ENCODE measurements at places on chromosomes 5 and 9.

GRCh38 chr5:123176938-123177275 is 87.9 kb downstream of the PRDM6 start:
- DNase-seq, result no peak

GRCh38 chr5:112940670-112941069 is 18.6 kb upstream of the REEP5 start:
- DNase-seq, result no peak

- DNase-seq, result no peak
These were observed 21.4 kb downstream of the CRB2 start for GRCh38 chr9:123377211-123377971.

- no peak for DNase-seq
These were observed 273.3 kb upstream of the CCNH start for GRCh38 chr5:87686018-87686417.

DNA sequence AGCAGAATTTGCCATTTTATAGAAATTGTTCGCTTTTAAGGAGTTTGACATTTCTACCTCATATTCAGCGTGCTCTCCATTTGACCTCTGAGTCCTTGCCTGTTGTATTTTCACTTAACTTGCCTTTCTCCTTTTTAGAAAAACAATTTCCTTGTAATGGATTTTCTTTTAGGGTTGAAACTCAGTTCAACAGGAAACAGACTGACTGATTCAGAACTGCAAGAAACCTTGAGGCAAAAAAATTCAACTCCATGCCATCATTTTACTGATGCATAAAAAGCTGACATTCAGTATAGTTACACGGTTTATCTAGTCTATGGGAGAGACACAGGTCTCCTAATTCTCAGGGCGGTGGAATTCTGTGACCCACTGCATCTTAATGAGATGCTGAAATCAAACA is 59.8 kb downstream of the MRPS30 start:
- no peak for DNase-seq

DNA sequence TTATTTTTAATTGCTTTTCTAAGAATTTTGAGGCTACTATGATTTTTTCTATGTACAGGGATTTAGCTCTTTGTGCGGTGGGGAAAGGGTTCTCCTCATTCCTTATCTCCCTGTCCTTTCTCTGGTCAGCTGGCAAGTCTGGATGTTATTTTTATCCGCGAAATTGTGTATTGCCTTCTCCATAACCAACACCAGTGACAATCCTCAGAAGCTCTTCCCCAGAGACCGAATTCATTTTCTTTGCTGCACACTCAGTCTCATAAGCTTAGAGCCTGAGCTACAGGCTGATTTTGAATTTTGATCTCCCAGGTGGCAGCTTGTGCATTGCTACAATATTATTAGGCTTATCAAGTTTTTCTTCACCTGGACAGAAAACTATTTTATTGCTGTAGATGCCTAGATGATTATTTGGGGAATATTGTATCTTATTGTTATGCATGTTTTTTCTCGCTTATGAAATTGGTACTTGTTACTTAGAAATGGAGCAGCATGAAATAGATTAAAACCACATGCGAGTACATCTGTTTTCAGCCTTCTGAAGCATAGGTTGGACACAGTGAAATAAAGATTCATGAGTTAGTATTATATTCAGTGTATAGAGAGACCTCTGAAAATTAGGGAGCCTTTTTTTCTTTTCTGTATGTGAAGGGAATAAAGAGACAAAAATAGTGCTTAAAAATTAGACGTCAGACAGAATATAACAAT is 27.3 kb downstream of the CPEB4 start:
- no peak for DNase-seq

GRCh38 chr9:133584167-133584558 is 25.0 kb downstream of the FAM163B start:
- DNase-seq, result no peak
